ENCODE measurements at places on chromosomes 7 and 10. TPM values are rescaled to one million over a fixed set of nuclear protein-coding genes. Genes with fewer than 3 reads are reported as not detected.
A peak's percentile ranks its signal among the peaks of the same experiment; 100 is the strongest.

PROSER2 gene
- total RNA-seq: 58.8 TPM

GRCh38 chr7:10648289-10648688 lies 325.4 kb upstream of the PHF14 start:
- DNase-seq: no peak

DNA sequence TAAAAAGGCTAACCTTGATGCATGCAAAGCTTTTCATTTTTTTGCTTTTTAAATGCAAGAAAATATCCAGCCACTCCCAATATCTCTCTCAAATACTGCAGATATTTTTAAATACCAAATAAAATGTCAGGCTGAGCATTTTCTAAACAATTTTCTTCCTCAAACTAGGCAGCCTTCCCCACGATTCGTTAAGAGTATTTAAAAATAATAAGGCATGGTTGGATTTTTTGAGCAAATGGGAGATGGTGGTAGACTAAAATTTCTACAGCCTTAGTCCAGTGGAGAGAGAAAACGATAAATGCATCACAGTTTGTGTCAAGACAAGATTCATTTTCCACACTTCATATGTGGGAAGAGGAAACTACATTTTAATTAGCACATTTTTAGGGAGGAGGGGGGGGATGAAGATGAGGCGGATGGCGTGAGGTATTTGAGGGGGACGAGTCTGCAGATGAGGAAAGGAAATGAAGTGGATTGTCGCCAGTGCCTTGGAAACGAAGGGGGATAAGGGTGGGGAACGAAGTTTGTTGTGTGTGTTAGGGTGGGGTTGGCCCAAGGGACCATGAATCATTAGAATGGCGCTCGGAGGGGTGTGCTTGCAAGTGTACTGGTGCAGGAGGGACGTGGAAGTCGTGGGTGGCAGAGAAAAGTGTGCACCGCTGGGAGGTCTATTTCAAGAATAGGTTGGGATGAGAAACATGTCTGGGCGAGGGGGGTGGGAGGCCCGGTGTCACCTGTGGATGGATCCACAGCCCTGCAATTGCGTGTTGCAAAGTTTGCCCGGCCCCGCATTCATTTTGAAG lies 1.2 kb upstream of the ADD3 start:
- peak; percentile 38 for DNase-seq

- no peak for DNase-seq
Observed at GRCh38 chr7:157855016-157855415, 518.2 kb downstream of the DNAJB6 start.

DNA sequence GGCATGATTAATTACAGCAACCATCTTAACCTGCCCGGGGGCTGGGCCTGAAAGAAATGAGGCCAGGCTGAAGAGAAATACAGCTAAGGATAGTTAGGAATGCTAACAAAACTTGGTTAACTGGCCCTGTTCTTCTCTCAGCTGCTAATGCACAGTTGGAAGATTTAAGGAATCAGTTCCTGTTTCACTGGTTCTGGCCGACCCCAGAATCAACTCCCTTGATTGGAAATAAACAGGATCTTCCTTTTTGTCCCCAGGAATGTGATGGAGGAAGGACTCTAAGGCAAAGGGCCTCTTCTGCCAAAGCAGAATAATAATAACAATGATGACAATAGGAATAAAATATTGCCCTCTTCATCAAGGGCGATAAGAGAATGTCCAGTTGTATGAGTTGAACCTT lies 3.5 kb upstream of the LRMDA start:
- DNase-seq: no peak

PLCE1 gene
- 0.55 TPM for total RNA-seq

GRCh38 chr7:50828116-50828515 lies 45.4 kb upstream of the GRB10 start:
- DNase-seq: no peak

GRCh38 chr7:16055263-16055976 lies 365.9 kb downstream of the CRPPA start:
- DNase-seq: no peak

LRRD1 gene
- not detected for total RNA-seq

DNA sequence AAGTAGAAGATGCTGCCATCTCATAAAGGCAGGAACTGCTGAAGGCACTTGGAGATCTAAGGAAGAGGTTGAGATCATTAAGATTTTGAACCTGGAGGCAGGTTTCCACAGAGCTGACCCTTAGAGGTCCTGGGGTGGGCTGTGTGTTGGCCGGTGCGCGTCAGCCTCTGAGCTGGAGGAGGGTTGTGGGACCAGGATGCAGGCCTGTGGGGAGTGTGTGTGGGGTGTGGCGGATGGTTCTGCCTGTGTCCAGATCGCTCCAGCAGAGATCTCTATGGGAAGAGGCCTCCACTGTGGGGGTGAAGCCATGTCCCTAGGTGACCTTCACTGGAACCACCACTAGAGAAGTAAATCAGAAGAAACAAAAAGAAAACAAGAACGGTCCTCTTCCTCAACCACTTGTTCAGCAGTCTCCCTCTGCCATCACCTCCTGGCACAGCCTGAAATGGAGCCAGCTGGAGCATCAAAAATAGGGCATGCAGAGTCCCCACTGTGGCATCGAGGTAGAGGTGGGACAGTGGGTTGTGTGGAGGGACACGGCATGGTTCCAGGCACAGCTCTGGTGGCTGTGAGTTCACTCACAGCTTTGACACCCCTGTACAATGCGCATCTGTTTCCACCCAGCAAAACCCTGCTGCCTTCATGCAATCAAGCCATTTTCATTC lies 453.8 kb downstream of the TCERG1L start:
- DNase-seq: no peak

- DNase-seq: no peak
Observed at GRCh38 chr10:28214219-28214618, 88.6 kb downstream of the MPP7 start.

GRCh38 chr10:28291881-28292297 lies 11.0 kb downstream of the MPP7 start:
- DNase-seq: peak; percentile 84

FAM24B gene
- total RNA-seq: 14.6 TPM

DNA sequence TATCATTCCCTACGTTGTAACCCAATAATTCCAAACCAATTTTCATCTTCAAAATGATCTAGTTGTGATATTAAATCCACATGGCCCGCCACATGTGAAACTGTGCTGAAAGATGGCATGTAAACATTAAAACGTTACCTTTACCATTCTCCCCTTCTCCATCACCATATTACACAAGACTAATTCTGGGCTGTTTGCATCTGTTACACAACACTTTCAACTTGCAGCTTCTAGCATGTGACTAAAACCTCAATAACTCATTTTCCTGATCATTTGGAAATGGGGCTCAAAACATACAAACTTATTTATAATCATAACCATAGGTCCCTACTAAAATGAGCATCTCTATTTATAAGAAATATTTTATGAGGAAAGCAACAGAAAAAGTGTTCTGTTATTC lies 4.7 kb downstream of the MTERF1 start:
- no peak for DNase-seq

GAD2 gene
- total RNA-seq: not detected

GRCh38 chr7:116497708-116498107 lies 1.8 kb upstream of the CAV2 start:
- no peak for DNase-seq

HMX2 gene
- total RNA-seq: 0.34 TPM

LRRC4 gene
- 0.46 TPM for total RNA-seq

ANKRD1 gene
- total RNA-seq: 146 TPM

GRCh38 chr10:106387063-106387462 lies 777.4 kb downstream of the SORCS1 start:
- no peak for DNase-seq

DNA sequence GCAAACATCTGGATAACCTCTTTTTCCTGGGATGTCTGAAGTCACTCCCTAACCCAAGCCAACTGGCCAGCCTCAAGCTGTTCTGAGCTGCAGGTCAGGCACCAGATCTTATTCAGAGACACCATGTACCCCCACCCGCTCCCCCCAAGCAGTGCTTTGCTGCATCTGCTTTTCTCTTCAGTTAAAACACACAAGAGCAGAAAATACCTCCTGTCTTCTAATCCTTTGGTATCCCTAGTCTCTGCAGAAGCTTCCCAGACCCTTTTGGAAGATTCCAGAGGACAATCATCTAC lies 3.0 kb downstream of the ZNF488 start:
- no peak for DNase-seq

DNA sequence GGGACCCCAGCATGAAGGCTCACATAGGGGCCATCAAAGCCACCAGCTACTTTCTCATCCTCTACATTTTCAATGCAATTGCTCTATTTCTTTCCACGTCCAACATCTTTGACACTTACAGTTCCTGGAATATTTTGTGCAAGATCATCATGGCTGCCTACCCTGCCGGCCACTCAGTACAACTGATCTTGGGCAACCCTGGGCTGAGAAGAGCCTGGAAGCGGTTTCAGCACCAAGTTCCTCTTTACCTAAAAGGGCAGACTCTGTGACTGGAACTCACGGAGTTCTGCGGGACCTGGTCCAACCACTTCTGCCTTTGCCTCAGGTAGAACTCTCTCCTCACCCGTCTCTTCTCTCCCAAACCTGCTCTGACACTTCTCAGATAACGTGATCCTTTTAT lies 945 bp downstream of the TAS2R40 start:
- no peak for DNase-seq

GRCh38 chr10:35433851-35434426 lies 97.6 kb downstream of the CCNY start:
- DNase-seq: peak; percentile 37

- DNase-seq: no peak
Observed at GRCh38 chr7:101576998-101577397, 52.1 kb downstream of the MYL10 start.

DNA sequence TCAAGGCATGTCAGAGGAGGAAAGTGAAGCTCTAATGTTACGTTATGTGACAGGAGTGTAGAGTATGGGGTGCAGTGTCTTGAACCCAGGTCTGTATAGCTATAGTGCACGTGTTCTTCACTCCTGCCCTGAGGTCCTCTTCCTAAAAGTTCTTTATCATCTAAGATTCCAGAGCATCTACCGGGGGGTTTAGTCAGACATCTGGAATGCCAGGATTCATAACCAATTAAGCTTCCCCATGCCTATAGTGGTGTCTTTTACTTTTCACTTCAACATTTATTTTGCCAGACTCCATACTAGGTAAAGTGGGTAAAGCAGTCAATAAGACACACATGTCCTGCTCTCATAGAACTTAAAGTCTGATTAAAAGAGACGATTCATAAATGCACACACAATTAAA lies 22.4 kb downstream of the PPP1R3C start:
- no peak for DNase-seq

DNA sequence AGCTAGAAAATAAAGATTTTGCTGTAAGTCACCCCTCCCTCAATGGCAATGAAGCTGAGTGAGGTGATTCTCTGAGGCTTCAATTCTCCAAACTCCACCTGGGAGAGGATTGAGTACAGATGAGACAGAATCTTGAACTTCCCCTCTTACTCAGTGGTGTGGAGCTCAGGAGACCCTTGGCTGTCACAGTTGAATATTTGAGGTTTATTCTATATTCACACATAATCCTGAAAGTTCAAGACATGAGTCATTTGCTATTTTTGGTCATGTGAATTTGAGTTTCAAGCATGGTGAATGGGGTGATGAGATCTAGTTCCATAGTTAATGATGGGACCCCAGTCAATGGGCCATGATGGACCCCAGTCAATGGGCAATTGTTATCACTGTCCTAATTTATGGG lies 13.9 kb upstream of the TECTB start:
- DNase-seq: no peak

GRCh38 chr7:91759205-91759863 lies 121.2 kb downstream of the MTERF1 start:
- DNase-seq: peak; percentile 9

- DNase-seq: no peak
Observed at GRCh38 chr7:26191233-26191973, 9.1 kb downstream of the HNRNPA2B1 start.

FEZF1 gene
- total RNA-seq: not detected

DNA sequence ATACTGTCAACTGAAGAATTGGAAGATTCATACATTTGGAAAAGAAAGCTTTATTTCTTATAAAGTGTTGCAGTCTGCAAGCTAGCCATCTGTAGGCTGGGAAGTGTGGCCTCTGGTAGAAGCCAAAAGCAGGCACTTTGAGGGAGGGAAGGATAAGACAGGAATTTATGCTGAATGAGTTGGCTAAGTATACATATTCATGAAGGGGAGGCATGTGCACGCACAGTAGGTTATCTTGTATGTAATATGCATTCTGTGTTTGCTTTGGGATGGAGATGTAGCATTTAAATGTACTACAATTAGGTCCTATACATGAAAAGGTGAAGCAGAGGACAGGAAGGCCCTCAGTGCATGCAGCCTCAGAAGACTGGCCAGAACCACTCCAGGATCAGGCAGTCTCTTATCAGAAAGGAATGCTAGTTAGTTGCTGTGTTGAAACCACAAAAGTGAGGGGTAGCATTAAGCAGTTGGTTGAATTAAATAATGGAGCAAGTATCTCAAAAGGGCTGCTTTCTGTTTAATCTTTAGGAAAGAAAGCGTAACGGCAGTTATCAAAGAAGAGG lies 40.9 kb downstream of the MYO3A start:
- no peak for DNase-seq

ANK3 gene
- 14.8 TPM for total RNA-seq

GRCh38 chr7:32462451-32462850 lies 27.7 kb downstream of the LSM5 start:
- no peak for DNase-seq
